ENCODE measurements at places on chromosomes 5 and 9.

GRCh38 chr9:134834217-134834956 lies 46.2 kb upstream of the FCN2 start:
- DNase-seq, result no peak

- DNase-seq, result no peak
These were observed 32.9 kb downstream of the PRRX2 start for GRCh38 chr9:129698254-129698757.

- DNase-seq, result no peak
These were observed 286.4 kb upstream of the WWC1 start for GRCh38 chr5:168005093-168005492.

GRCh38 chr9:23447944-23448343 lies 378.1 kb downstream of the ELAVL2 start:
- no peak for DNase-seq

GRCh38 chr5:81853030-81853357 lies 102.1 kb upstream of the SSBP2 start:
- no peak for DNase-seq

DNA sequence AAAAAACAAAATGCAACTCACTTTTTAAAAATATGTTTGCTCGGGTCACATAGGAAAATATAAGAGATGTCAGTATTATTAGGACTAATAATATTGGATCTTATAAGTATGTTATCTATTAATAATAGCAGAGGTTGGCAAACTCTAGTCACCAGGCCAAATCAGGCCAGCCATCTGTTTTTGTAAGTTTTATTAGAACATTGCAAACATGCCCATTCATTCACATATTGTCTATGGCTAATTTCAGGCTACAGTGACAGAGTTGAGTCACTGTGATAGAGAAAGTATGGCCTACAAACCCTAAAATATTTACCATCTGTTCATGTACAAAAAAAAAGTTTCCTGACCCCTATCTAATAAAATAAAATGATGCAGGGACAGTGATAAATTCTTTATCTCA lies 97.7 kb upstream of the CDH6 start:
- no peak for DNase-seq

DNA sequence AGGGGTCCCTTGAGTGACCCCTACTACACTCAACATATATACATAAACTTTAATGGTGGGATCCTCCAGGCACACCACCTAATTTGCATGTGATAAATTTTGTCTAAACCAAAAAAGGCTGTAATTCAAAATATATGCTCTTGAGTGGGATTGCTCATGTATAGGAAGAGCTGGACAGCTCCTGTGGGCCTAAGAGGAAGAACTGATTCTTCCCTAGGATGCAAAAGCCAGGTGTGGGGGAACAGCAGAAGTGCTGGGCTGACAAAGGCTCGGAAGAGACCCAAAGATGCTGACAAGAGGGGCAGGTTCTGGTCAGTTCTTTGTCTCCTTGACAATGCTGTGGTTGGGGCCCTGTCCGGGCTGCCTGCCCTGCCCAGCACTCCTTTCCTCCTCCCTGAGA lies 43.9 kb downstream of the PCDH1 start:
- no peak for DNase-seq

GRCh38 chr5:59684388-59685190 lies 208.9 kb downstream of the PDE4D start:
- DNase-seq, result no peak

DNA sequence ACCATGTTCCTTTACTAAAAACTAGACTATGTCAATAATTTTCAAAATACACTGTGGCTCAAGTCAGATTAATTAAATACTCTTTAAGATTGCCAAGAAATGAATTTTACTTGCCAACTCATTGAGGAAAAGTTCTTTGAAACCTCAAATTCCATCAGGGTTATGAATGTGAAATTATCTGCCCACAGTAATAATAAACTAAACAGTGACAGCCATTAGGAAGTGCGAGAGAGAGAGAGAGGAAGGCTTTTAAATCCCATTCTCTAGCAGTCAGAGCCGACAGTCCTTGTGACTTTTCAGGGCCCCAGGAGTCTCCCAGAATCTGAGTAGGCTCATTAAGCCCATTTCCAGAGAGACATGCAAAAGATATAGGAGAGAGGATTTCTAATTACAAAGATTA lies 236.1 kb downstream of the MARCHF11 start:
- no peak for DNase-seq

DNA sequence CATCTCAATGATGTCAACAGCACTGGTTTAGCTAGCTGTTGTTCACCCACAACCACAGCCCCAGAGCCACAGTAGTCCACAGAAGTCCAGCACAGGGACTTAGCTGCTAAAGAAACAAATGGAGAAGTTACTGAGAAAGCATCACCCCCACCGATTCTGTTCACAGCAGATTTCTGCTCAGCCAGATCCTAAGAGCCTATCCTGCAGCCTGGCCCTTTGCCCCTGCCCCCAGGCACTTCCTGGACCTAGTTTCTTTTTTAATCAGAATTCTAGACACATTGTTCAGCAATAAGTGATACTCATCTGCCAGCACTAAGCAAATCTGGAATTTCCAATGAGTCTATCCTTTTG lies 7.4 kb downstream of the B4GALT1 start:
- DNase-seq, result no peak

- DNase-seq, result no peak
These were observed 90.7 kb downstream of the NR3C1 start for GRCh38 chr5:143312822-143313221.

DNA sequence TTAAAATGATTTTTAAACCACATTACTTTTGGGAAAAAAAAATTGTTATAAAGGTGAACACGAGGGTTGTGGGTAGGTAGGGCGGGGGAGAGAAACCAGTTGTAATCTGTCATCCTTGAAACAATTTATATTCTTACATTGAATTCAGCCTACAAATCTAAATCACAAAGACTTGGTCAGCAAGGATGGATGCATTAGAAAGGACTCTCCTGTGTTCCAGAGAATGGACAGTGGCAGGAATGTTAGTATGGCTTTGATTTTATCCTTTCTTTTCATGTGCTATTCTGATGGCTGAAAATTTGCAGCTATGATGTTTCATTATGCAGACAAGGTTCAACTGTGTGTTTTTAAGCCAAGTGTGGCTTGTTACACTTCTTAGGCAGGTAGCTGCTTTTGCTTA lies 234.7 kb downstream of the SLF1 start:
- no peak for DNase-seq
